ENCODE measurements at places on chromosomes 12 and 14. TPM values are rescaled to one million over a fixed set of nuclear protein-coding genes. Genes with fewer than 3 reads are reported as not detected.

MED6 gene
- 49.7 TPM for total RNA-seq

SLC7A8 gene
- 4.1 TPM for total RNA-seq

TSPAN11 gene
- 2.9 TPM for total RNA-seq

LRRC43 gene
- total RNA-seq: 2.0 TPM

KRT6A gene
- not detected for total RNA-seq

BAZ2A gene
- 13.5 TPM for total RNA-seq

CCDC197 gene
- total RNA-seq: not detected

KRT6C gene
- not detected for total RNA-seq

CIROP gene
- total RNA-seq: not detected

CIT gene
- 11.4 TPM for total RNA-seq

HAL gene
- total RNA-seq: not detected

TMEM121 gene
- 24.5 TPM for total RNA-seq

TBX5 gene
- not detected for total RNA-seq

All from frontal cortex (tissue), 4 donors.